ENCODE measurements at places on chromosomes 1 and 21.
A peak's percentile ranks its signal among the peaks of the same experiment; 100 is the strongest.

- DNase-seq, result no peak
Measured at GRCh38 chr1:18284805-18285537, 177.4 kb downstream of the IGSF21 start.

- DNase-seq, result no peak
Measured at GRCh38 chr1:14442669-14443068, 155.8 kb upstream of the KAZN start.

DNA sequence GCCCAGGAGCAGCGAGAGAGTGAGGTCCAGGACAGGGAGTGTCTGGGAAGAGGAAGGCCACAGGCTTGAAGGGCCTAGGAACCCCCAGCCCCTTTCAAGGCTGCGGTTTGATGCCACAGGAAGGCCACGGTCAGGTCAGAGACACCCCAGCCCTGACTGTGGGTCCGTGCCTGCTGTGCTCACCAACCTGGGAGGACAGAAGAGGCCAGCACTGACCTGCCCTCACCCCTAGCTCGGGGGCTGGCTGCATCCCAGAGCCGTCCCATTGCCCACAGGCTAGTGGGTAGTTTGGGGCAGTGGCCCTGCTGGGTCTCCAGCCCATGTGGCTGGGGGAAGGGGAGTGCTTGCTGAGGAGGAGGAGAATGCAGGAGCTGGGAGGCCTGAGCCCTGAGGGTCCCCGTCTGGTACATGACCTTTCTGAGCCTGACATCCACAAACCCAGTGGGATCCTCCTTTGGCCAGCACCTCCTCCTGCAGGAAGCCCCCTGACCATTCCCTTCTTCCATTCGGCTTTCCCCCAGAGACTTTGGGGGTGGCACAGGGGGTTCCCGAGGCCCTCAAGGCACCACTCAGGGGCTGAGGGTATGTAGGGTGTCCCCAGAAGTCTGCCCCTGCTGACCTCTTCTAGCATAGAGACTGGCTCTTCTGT, 54.3 kb downstream of the WNT9A start:
- DNase-seq, result no peak

DNA sequence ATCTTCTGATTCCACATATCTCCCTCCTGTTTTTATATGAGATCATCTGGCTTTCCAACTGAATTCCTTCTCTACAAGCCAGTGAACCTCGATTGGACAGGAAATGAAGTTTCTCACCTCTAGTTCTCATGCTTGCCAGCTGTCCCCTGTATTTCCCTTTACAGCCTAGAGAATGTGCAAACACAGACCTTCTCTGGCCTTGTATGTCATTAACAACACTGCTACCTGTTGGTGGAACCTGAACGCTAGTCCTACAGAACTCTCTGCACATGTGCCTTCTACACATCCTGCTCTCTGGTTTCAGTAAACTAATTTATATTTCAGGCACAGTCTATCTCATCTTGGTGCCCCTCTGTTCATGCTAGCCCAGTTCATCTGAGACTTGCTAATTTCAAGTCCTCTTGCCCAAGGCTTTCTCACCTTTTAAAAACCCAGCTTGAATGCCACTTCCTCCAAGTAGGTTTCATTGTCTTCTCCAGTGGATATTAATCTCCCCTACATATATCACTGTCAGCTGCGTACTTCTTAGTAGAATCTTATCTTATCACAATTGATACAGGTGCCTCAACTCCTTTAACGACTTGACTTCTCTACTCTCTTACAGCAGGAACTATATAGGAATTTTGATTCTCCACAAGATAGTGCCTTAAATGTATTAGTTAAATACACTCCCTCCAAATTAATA, 549.9 kb downstream of the PLPP3 start:
- DNase-seq, result no peak

DNA sequence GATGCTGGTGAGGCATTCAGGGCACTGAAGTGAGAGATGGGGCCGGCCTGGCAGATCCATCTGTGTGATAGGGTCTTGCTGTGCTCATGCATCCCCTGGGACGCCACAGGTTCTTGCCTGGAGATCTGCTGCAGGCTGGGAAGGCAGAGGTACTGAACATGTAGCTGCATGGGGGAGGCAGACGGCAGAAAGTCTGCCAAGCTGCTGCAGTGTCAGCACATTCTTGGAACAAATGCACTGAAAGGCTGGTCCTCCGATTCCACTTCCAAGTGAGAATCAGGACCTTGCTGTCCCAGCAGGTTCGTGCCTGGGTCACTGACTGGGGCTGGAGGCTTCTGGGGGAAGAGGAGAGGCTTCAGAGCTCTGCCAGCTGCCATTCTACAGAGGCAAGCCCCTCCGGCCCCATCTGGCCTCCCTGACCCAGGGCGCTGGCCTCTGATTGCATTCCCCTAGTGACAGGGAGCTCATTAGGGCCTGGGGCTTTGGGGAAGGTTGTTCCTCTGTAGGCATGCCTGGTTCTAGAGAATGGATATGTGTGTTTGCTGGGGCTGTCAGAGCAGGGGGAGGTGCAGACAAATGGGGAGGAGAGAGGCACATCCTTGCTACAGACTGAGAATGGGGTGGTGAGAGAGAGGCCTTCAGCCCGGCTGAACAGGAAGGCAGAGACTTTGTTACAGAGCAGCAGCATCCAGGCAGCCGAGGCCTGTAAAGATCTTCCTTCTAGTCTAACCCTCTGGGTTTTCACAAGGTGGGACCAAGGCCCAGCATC, 174.0 kb downstream of the TRABD2B start:
- DNase-seq, result no peak

DNA sequence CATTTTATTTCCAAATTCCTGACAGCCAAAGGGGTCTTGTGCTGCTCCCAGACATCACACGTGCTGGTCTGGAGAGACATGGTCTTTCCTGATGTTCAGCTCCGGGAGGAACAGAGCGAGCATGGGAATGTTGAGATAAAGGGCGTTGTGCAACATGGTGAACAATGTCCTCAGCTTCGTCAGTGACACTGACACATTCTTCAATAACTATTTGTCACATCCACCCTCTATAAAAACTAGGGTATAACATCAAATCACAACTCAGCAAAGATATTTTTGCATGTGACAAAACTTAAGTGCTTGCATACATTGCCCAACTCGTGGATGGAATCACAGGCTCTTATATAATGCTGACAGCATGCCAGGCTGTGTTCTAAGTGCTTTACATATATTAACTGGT, 42.4 kb upstream of the GRHL3 start:
- no peak for DNase-seq

DNA sequence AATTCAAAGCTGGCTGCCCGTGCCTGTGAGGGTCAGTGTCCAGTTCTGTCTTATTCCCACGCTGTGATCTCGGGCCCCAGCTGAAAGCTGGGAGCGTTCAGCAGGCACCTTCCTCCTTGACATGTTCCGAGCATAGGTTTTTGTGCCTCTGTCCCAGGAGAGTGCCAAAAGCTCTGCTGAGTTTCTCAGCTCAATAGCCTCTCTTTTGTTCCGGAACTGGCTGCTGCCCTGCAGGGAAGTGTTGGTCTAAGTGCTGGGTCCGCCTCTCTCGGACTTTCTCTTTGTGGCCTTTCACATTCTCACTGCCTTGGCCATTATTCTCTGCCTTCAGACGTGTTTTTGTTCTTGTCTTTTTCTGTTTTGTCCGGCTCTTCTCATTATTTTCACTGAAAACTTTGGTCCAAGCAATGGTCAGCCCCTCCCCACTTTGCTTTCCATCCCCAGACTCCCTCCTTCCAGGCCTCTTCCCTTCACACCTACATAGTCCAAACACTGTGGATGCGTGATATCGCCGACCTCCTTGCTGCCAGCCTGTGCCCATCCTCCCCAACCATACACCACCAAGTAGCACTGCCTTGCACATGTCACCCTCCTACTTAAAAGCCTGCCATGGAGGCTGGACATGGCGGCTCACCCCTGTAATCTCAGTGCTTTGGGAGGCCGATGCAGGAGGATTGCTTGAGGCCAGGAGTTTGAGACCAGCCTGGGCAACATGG, 233.8 kb downstream of the RHOU start:
- no peak for DNase-seq

GRCh38 chr21:20108016-20108415, 890.2 kb upstream of the NCAM2 start:
- DNase-seq, result no peak

DNA sequence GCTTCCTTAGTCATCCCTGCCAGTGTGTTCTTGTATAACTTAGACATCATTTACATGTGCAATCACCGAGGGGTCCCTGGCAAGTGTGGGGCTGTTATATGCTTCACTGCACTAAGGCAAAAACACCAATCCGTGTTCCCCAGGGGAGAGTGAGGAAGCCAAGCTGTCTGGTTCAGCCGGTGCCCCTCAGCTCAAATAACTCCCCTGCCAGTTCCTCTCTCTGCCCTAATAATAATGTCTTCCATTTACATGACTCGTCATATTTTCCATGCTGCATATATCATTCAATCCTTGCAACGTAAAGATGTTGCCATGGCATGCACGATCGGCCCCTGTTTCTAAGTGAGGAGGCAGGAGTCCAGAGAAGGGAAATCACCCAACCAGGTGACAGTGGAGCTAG, 24.4 kb upstream of the NDC1 start:
- DNase-seq, result no peak

- DNase-seq, result no peak
Measured at GRCh38 chr1:155254714-155255242, 505 bp downstream of the ENTREP3 start.

GRCh38 chr1:109979489-109980091, 5.0 kb upstream of the AHCYL1 start:
- no peak for DNase-seq

GRCh38 chr1:200866521-200866920, 6.3 kb upstream of the GPR25 start:
- DNase-seq, result no peak

- no peak for DNase-seq
Measured at GRCh38 chr1:14513111-14513510, 85.4 kb upstream of the KAZN start.

DNA sequence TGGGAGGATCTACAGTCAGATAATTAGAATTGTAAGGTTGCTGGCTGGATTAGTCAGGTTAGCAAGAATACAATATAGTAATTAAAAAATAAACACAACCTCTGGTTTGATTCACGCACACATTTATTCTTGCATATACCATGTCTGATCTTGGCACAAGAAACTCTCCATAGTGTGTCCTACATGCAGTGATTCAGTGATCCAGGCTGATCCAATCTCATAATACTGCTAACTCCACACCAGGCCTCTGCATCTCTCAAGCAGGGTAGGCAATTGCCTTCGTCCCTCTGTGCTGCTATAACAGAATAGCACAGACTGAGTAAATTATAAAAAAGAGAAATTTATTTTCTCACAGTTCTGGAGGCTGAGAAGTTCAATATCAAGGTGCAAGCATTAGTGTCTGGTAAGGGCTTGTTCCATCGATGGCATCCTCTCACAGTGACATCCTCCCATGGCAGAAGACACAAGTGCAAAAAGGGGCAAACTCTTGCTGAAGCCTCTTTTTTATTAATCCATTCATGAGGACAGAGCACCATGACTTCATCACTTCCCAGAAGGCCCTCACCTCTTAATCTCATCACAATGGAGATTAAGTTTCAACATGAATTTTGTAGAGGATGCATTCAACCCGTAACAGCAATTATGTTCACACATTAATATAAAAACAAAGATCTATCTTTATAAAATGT, 741.0 kb upstream of the NCAM2 start:
- no peak for DNase-seq

GRCh38 chr1:116325922-116326321, 47.1 kb upstream of the ATP1A1 start:
- DNase-seq, result peak; percentile 37

DNA sequence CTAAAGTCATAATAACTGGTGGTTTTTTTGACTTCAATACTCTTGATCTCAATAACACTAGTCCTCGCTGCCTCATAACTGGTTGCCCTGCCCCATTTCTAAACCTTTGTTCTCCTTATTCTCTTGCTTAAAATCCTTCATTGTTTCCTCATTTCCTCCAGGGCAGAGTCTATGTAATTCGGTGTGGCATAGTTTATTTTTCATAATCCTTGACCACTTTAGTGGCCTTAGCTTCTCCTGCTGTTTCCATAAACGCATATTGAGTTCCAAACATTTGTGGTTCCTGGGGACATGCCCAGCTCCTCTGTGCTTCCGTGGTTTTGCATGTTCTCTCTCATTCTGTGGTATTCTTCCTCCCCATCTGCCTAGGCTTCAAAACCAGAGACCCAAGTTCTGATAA, 19.0 kb upstream of the TLCD4 start:
- no peak for DNase-seq

- DNase-seq, result no peak
Measured at GRCh38 chr21:18622383-18622782, 218.8 kb upstream of the TMPRSS15 start.

DNA sequence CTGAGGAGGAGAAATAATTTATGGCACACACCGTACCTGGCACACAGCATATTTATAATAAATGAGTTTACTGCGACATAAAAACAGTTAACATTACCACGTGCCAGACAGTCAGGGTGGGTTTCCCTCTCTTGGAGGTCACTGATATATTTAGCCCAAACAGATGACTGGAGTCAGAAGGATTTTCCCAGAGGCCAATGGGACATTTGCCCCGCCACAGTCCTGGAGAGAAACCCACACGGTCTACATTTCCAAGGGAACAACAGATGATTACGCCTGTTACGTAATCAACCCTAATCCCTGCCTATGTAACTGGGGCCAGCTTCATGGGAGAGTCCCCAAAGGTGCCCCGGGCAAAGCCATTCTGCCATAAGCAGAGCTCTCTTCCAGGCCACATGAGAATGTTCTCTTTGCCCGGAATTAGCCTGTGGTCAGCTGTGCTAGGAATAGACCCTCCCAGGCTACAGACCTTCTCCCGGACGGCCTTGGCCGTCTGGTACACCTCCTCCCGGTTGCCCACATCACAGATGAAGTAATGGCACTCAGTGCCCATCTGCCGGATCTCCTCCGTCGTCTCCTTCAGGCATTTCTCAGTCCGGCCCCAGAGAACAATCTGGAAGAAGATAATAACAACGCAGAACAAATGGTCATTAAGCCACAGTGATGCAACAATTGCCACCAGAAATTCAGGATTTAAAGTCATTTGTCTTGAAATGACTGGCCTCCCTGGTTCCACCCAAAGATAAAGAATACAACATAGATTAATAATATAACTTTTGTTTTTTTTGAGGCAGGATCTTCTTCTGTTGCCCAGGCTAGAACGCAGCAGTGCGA, 37.7 kb downstream of the DHRS3 start:
- DNase-seq, result no peak

DNA sequence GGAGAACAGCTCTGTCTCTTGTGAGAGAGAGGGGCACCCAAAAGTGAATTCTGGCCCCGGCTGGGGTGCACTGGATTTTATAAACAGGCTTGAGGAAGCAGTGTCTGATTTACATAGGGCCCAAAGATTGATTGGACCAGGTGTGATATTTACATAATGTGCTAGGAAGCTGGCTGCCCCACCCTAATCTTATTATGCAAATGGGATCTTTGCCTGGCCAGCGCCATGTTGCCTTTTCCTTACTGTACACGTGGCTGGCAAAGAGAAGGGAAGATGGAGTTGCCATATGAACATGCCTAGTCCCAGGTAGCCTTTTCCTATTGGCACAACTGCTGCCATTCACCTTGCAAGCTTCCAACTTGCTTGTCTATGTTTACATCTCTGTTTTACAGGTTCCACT, 29.0 kb upstream of the CFHR4 start:
- no peak for DNase-seq

- peak; percentile 45 for DNase-seq
Measured at GRCh38 chr1:44030605-44031251, 534 bp downstream of the SLC6A9 start.

GRCh38 chr1:94927405-94928175, 680 bp upstream of the CNN3 start:
- no peak for DNase-seq

- DNase-seq, result no peak
Measured at GRCh38 chr21:37845535-37845934, 70.7 kb downstream of the KCNJ6 start.

Measured in activated gamma-delta T cell treated with Interleukin-2 at 50 U/mL for 16 hours (primary cell).